ENCODE measurements at places on chromosomes 5 and 9. TPM values are rescaled to one million over a fixed set of nuclear protein-coding genes. Genes with fewer than 3 reads are reported as not detected.

The TRIP13 gene
- total RNA-seq, result 5.6 TPM

The CDKN2B-AS1 gene
- 4.5 TPM for total RNA-seq

The TSSK1B gene
- 0.15 TPM for total RNA-seq

The SLCO4C1 gene
- not detected for total RNA-seq

The ZCCHC9 gene
- 41.2 TPM for total RNA-seq

The TAF11L13 gene
- not detected for total RNA-seq

The KIF24 gene
- 0.50 TPM for total RNA-seq

The TAF9 gene
- total RNA-seq, result 88.9 TPM

The CDH10 gene
- total RNA-seq, result 0.83 TPM

The KLF9 gene
- total RNA-seq, result 31.3 TPM

The C5orf58 gene
- total RNA-seq, result not detected

The PIGO gene
- 13.6 TPM for total RNA-seq

The GABRP gene
- not detected for total RNA-seq

The SPINK7 gene
- total RNA-seq, result not detected

The TAF11L5 gene
- not detected for total RNA-seq

The SPARC gene
- total RNA-seq, result 1,480 TPM

The TOR1A gene
- 38.3 TPM for total RNA-seq

The SPATA31D3 gene
- not detected for total RNA-seq

The PSAT1 gene
- 35.9 TPM for total RNA-seq

The RIOK2 gene
- total RNA-seq, result 19.4 TPM

The FBLL1 gene
- total RNA-seq, result 0.44 TPM

The EGFLAM gene
- 3.0 TPM for total RNA-seq

The ADGRD2 gene
- total RNA-seq, result not detected

The SLC36A3 gene
- not detected for total RNA-seq

All from smooth muscle cell of trachea (primary cell).